SK-N-SH (cell line): ENCODE measurements at places on chromosomes 1 and 21. TPM values are rescaled to one million over a fixed set of nuclear protein-coding genes. Genes with fewer than 3 reads are reported as not detected.

Gene LCE3D
- polyA plus RNA-seq, result not detected in 2 replicates

Gene TSPEAR
- polyA plus RNA-seq, result 0.03 and 0.08 TPM in 2 replicates

- DNase-seq, result no peak
These were observed 21.8 kb downstream of the SLC1A7 start for GRCh38 chr1:53120659-53121058.

Gene GJA8
- polyA plus RNA-seq, result not detected in 2 replicates

Gene MTARC1
- 5.4 and 6.1 TPM in 2 replicates for polyA plus RNA-seq

DNA sequence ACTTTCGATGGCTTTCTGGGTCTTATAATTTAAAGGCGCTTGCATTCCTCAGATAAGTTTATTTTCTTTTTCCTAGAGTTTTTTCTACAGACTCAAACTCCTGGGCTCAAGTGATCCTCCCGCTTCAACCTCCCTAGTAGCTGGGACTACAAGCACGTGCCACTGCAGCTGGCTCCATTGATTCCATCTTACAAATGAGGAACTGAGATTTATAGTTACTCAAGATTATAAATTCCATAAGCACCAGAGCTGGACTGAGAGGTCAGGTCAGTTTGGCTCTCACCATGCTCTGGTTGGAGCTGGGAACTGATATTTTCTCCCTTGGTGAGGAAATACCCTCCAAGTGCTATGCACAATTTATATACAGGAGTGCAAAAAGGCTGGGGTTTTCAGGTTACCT lies 13.4 kb upstream of the PRPF38B start:
- no peak for DNase-seq

Gene KCNQ4
- polyA plus RNA-seq, result 0.05 and 0.15 TPM in 2 replicates

GRCh38 chr1:183543619-183544204 lies 46.5 kb downstream of the NCF2 start:
- peak; percentile 48 for DNase-seq

DNA sequence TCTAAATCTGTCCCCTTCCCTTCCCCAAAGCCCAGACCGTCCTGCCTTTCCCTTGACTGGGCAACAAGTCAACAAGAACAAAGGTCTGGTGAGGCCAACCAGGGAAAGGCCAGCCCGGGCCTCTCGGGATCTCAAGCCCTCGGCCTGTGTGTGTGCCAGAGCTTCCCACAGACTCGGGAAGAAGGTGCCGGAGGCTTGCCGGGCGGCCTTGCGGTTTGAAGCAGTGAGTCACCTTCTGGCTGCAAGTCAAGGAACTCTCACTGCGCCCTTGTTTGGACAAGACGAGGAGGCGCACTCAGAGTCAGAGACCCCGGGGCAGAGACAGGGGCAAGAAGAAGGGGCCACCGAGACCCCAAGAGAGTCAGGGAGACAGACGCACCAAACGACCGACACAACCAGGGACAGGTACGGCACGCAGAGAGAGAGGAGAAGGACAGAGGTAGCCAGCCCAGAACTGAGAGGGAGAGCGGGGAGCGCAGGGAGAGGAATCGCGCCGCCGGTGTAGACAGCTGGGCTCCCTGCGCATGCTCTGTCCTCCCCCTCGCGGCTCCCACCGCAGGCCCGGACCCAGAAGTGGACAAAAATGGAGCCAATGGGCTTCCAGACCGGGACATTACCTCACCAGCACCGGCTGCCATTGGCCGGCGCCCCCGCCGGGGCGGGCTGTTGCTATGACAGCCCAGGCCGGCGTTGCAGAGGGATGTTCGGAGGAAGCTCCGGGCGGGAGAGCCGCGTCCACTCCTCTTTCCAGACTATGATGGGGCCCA lies 66.6 kb upstream of the LAPTM5 start:
- DNase-seq, result peak; percentile 99

DNA sequence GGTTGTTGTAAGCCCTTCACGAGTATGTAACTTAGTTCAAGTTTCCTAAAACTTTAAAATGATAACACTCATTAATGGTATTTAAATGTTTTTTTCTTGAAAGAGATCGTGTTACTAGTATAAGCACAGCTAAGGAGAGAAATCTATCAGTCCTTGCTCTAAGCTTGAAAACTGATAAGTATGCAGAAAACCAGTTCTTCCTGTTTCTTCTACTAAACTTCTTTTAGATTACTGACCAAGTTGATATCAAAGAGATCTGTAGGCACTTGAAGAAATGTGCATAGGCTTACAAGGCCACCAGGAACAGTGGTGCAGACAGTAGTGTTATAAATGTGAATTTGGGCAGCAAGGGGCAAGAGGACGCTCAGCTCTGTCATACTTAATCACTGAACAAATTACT lies 3.9 kb downstream of the EFCAB14 start:
- no peak for DNase-seq

Gene DPH2
- polyA plus RNA-seq, result 76.9 and 97.5 TPM in 2 replicates

Gene HMGN2
- polyA plus RNA-seq, result 343 and 644 TPM in 2 replicates

Gene COL16A1
- polyA plus RNA-seq, result 9.0 and 10.4 TPM in 2 replicates

DNA sequence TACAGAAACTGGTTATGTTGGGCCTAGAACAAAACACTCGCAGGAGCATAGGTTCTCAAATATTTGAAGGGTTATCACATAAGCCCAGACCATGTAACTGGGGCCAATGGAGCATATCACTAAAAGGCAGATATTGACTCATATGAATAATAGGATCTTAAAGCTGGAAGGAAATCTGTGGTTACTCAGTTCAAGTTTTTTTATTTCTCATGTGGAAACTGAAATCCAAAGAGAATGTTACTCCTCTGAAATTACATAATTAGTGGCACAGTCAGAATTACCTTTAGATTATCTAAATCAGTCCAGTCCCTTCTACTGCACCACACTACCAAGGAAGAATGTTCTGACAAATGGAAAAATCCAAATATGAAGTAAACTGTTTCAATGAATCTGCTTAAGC lies 12.0 kb downstream of the SLAMF8 start:
- DNase-seq, result no peak

GRCh38 chr1:14165371-14165801 lies 433.1 kb upstream of the KAZN start:
- DNase-seq, result no peak

Gene GBP1
- polyA plus RNA-seq, result 6.9 and 7.4 TPM in 2 replicates

DNA sequence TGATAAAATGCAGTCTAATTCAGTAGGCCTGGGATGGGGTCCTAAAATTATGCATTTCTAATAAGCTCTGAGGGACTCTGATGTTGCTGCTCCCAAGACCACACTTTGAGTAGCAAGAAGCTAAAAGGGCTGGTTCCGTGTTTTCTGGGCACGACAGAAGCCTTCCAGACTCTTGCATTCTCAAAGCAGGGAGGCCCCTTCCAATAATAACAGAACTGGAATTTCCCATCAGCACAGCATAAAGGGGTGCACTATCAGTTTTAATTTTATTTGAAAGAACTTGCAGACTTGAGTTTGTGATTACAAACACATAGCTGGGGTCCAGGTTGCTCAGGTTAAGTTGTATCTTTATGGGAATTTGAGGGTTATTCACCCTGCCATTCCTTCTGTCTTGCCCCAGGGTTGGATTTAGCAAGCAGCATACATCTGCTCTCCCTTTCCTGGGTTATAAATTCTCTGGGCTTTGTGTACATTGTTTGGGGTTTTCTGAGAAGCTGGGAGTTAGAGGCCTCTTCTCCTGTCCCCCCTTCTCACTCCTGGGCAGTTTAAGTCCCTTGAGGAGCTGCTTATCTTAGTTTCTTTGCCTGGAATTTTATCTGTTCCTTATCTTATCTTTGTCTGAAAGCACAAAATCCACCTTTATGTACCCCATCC lies 94.2 kb upstream of the SLC2A1 start:
- DNase-seq, result no peak

Gene ESPN
- 0.13 and 0.33 TPM in 2 replicates for polyA plus RNA-seq

Gene RYR2
- under 0.01 and 0.03 TPM in 2 replicates for polyA plus RNA-seq

Gene TRIM67
- polyA plus RNA-seq, result not detected in 2 replicates

Gene NEXN
- polyA plus RNA-seq, result 3.6 and 4.1 TPM in 2 replicates

GRCh38 chr1:198102454-198102827 lies 54.4 kb upstream of the NEK7 start:
- no peak for DNase-seq

- DNase-seq, result no peak
These were observed 63.9 kb downstream of the CSMD2 start for GRCh38 chr1:34101151-34101550.

DNA sequence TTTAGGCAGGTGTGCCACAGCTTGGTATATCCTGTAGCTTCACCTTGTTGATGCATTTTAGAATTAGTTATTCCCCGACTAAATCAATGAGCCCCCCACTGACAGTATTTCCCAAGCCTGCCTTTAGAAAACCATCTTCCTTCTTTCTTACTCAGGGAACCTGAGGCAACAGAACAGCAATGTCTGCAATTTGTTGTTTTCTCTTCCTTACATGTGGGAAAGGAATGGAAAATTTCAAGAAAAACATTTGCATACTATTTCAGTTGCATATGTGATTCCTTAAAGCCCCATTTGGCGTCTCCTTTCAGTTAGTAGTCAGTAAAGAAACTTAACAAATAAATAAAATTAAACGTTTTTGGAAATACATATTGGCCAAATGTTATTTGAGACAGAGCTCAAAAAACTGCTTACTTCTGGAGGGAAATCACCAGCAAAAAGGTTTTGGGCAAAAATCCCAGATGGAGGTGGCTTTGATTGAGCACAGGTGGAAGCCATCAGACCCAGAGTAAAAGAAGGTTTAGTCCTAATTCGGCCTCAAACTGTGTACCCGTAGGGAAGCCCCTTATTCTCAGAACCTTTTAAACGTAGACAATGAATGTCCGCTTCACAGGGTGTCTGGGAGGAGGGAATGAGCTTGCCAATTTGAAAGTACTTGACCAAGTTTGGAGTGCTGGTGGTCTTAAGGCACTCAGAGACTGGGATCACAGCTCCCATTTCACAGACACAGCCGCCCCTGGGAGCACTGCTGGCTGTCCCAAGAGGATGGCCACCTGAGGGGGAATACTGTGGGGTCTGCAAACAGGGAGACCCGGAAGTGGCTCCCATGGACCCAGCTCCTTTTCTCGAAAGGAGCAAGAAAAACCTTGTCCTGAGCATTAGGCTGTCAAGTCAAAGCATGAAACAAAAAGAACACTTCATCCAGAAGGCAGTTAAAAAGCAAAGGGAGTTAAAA lies 9.4 kb downstream of the LHX4 start:
- no peak for DNase-seq

- no peak for DNase-seq
These were observed 165.3 kb downstream of the TOMM20 start for GRCh38 chr1:234963180-234963903.

DNA sequence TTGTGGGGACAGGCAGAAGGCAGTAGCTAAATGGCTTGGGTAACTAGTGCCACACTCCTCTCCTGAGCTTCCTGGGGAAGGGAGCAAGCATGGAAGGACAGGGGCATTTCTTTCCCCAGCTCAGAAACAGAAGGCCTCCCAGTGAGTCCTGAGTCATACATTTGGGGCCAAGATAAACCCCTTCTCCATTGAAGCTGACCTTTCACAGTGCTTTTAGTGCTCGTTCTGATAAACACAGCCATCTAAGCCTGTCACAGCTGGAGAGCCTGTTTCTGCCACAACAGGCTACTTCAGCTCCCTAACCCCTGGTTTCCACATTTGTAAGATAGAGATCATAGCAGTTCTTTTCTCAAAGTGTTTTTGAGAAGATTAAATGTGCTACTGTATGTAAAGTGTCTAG lies 374.0 kb downstream of the LMX1A start:
- no peak for DNase-seq

GRCh38 chr1:177907000-177907399 lies 62.9 kb downstream of the SEC16B start:
- DNase-seq, result no peak

Gene AADACL3
- polyA plus RNA-seq, result not detected in 2 replicates

DNA sequence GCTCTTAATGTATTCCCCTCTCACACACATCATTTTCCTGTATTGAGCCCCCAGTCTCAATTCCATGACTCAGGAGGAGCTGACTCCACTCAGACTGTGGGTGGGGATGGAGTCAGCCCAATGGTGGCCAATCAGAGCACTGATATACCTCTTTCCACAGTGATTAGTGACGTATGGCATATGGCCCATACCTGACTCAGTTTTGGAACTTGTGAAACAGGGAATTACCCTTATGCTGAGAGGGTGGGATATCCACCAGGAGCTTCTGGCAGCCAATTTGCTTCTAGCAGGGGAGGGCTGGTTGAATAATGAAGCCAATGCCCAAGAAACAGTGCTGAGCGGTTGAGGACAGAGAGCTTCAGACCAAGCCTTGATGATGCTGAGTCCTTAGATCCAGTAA lies 86.4 kb upstream of the SPATA6 start:
- no peak for DNase-seq

Gene PLEKHG5
- polyA plus RNA-seq, result 14.7 and 14.9 TPM in 2 replicates

- no peak for DNase-seq
These were observed 3.0 kb upstream of the HCRTR1 start for GRCh38 chr1:31614414-31615005.

- no peak for DNase-seq
These were observed 234.9 kb downstream of the NPHP4 start for GRCh38 chr1:5757187-5757805.

- no peak for DNase-seq
These were observed 149.1 kb downstream of the NOS1AP start for GRCh38 chr1:162218546-162218945.

DNA sequence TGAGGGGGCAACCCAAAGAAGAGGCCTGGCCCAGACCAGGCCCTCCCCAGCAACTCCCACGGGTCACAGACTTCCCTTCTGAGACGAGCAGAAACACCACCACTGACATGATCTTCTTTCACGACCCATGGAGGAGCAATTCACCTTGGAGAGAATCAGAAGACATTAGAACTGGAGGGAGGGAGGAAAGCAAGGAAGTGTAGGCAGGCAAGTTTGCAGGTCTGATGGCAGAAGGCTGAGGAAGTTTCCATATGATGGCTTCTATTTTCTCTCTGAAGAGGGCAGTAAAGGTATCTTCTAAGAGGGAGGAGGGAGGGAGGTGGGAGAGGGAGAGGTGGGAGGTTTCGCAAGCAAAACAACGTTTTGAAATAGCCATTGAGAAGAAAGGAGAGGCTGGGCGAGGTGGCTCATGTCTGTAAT lies 1.4 kb upstream of the UBXN10 start:
- DNase-seq, result no peak

DNA sequence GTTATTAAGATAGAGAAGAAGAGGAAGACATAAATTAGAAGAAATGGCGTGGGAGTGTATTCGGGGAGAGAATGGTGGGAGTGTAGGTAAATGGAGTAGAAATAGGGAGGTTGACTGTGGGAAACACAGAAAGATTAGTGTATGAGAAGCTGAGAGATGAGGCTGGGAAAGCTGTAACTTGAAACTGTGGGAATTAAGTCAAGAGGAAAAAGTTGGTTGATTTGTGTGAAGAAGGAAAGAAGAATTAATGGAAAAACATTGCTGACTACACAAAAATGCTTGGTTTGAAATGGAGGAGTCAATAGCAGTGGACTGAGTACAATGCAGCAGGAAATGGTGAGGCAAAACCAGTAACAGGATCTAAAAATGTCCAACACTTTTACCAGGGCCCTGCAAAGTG lies 448.3 kb downstream of the PTPRC start:
- DNase-seq, result no peak
